ENCODE measurements at places on chromosomes 16 and 17.

DNA sequence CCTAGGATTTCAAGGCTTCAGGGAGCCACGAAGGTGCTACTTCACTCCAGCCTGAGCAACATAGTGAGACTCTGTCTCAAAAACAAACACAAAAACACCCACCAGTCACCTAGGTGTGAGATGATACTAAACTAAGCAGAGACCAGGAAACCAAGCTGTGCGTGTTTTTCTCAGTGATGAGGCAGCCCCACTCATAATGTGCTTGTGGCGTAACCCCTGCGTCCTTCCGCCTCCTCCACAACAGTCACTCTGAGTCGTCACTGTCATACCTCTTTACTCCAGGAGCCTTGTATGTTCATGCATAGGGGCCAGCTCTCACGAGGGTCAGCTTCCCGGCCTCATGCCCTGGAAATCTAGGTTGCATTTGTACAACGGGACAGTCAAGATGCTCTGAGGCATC, 31.1 kb upstream of the SLC47A1 start:
- DNase-seq: no peak

DNA sequence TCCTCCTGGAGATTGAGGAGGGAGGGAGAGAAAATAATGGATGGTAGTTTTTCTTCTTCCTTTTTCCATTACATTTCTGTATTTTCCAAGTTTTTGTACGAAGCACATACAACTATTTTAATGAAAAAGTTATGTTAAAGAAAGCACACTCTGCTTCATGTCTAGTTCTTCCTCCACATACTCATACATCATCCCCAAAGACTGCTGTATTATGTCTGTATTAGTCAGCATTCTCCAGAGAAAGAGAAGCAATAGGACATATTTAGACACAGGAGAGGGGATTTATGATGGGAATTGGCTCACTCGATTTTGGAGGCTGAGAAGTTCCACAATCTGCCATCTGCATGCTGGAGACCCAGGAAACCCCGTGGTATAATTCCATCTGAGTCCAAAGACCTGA, 10.1 kb upstream of the ACSM2A start:
- DNase-seq: no peak

DNA sequence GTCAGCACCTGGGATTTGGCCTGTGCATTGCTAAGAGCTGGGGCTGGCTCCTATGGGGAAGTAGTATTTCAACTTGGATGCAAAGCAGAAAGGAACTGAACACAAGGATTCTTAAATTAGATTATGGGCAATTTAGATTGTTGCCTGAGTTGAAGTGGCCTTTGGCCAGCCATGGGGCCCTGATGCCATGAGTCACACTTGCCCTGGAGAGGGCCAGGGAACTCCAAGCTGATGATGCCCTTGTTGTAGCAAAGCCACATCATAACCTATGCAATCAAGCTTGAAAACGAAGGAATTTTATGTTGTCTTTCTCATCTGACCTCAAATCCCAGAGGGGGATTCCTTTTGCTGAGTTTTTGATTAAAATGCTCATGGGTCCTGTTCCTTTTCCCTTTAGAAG, 3.9 kb upstream of the SPATA32 start:
- peak; percentile 74 for DNase-seq

- peak; percentile 72 for DNase-seq
Observed at GRCh38 chr16:11297492-11298142, 16.5 kb upstream of the PRM1 start.

GRCh38 chr17:46875849-46876352, 24.5 kb downstream of the WNT9B start:
- no peak for DNase-seq

DNA sequence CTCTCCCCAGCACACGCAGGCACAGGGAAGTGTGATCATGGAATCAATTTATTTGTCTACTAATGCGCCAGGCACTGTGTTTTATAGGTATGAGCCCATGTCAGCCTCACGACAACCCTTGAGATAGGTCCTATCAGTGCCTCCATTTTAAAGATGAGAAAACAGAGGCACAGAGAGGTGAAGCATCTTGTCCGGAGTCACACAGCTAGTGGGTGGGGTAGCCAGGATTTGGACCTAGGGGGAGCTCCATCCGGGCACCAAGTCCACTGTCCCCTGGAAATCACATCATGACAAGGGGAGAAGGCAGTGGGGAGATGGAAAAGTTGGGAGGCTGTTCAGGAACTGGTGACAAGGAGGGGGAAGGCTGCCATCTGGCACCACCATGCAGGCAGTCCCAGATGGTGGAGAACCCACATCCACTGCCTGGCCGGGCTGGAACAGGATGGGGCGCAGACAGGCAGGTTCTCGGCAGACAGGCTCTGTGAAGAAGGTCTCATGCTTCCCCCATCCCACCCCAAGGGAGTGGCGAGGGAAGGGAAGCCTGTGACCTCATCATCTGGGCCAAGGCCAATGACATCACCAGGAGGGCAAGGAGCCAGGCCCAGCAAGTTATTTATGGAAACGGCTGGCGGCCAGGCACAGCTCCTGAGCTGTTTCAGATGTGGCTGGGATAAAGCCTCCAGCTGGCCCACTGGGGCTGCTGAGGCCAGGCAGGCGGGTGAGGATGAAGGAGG, 126.0 kb upstream of the SDK2 start:
- DNase-seq: peak; percentile 62

- DNase-seq: no peak
Observed at GRCh38 chr16:10708969-10709368, 14.2 kb upstream of the TEKT5 start.

GRCh38 chr17:77479372-77480198, 338.8 kb downstream of the SEC14L1 start:
- no peak for DNase-seq

DNA sequence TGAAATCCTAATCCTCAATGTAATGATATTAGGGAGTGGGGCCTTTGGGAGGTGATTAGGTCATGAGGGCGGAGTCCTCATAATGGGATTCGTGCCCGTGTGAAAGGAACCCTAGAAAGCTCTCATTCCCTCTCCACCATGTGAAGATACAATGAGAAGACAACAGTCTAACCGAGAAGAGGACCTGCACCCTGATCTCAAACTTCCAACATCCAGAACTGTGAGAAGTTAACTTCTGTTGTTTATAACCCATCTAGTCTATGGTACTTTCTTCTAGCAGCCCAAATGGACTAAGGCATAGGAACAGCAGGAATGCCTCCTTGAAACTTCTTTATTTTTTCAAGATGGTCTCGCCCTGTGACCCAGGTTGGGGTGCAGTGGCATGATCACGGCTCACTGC, 24.7 kb downstream of the WSB1 start:
- no peak for DNase-seq

GRCh38 chr17:61422116-61422799, 22.6 kb downstream of the TBX2 start:
- no peak for DNase-seq

GRCh38 chr16:50306287-50306686, 39.9 kb downstream of the ADCY7 start:
- no peak for DNase-seq

- no peak for DNase-seq
Observed at GRCh38 chr16:66900721-66901441, 17.8 kb downstream of the CDH16 start.

DNA sequence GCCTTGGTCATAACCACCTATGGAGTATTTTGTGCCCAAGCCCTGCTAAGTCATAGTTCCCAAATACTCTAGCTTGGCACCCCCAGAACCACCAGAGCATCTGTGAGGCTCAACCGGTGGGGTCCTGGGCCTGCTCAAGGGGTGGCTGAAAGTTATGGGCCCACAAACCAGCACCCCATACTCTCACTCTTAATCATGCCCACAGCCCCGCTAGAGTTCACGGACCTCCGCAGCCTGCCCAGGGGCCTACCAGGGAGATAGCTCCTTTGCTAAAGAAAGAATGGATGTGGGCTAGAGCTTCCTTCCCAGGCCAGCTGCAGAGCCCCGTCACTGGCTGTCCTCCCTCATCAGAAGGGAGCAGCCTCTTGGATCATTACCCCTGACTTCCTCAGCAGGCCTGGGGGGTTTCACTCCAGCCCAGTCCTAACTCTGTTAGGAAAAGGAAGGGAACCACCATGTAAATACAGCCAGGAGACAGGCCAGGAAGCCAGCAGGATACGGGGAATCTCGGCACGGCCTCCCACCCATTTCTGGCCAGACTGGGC, 1.4 kb downstream of the GIT1 start:
- no peak for DNase-seq

DNA sequence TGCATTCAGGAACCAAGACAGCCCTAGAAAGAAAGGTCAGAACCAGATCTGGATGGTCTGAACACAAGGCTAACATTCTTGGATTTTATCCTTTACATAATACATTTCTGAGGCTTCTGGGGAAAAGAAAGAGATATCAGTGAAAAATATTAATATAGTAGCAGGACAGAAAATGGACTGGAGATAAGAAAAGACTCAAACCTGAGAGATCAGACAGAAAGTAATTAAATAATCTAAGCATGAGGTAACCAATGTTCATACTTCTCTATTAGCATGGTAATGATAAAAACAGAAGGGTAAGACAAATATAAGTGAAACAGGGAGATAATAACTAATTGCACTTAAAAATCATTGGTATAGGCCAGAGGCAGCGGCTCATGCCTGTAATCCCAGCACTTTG, 5.5 kb downstream of the TRIM37 start:
- no peak for DNase-seq

DNA sequence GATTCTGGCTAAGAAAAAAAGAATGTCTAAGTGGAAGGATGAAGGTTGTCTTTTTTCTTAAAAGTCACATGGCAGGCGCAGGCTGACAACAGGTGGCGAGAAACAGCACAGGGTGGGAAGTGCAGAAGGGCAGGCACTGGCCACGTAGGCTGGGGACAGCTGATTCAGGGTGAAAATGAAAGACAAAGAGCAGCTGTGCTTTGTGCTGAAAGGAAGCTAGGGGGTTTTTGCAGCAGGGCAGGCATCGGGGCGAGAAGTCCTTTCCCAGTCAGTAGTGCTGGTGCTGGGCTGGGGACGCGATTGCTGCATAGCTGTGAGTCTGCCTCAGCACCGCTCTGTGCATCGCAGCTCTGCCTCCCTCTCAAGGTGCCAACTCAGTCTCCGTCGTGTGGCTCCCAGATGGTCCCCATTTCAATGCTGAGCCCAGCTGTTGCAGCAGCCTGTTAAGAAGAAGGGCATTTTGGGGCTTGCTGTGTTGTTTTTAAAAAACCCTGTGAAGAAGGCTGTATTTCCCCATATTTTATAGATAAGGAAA, 183.1 kb upstream of the CCL2 start:
- DNase-seq: no peak

- DNase-seq: peak; percentile 87
Observed at GRCh38 chr16:90019543-90020259, 445 bp upstream of the DBNDD1 start.

GRCh38 chr16:74999609-75000480, 1.0 kb downstream of the ZNRF1 start:
- DNase-seq: peak; percentile 25

- peak; percentile 67 for DNase-seq
Observed at GRCh38 chr17:16313139-16314090, 39.9 kb downstream of the CENPV start.

- no peak for DNase-seq
Observed at GRCh38 chr17:76139801-76140660, 1.0 kb downstream of the FOXJ1 start.

GRCh38 chr17:21233581-21234347, 19.4 kb downstream of the NATD1 start:
- DNase-seq: no peak

DNA sequence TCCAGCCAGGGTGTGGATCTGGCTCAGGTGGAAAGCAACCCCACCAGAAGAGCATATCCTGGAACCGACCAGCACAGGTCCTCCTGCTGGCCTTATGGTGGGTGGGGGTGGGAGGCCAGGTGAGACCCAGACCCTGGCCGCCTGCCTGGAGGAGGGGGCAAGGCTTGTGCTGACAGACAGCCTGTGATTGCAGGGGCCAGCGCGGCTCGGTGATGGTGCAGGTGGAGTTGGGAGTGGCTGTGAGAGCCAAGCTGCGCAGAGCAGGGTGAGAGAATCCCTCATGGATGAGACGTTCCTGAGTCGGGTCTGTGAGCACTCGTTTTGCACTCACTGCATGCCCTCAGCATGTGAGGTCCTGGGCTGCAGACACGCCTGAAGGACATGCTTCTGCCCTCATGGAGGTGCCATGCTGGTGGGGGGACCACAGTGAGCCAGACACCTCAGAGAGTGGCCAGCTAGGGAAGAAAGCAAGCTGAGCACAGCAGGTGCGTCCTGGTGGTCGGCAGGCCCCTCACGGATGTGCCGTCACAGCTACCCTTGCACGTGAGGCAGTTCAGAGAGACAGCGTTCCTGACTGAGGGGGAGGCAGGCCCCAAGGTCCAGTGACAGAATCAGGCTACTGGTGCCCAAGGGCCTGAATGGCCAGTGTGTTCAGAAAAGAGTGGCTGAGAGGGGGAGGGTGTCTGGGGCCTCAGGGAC, 3.8 kb upstream of the KCNJ12 start:
- no peak for DNase-seq

DNA sequence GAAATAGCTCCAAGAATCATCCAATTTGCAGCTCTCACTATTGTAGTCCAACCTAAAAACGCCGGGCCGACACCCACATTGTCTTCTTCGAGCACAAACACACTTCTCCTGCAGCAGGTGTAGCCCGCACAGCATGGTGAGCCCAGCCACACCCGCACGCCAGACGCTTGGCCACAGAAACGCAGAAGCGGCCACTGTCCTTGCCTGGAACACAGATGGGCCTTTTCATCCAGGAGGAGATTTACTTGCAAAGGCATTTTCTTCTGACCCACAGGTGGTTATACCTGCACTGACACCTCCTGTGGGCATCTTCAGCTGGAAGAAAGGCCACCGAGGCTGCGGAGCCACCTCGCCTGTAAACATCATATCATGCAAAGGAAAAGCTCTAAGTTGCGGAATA, 98.4 kb downstream of the ADCY9 start:
- no peak for DNase-seq

DNA sequence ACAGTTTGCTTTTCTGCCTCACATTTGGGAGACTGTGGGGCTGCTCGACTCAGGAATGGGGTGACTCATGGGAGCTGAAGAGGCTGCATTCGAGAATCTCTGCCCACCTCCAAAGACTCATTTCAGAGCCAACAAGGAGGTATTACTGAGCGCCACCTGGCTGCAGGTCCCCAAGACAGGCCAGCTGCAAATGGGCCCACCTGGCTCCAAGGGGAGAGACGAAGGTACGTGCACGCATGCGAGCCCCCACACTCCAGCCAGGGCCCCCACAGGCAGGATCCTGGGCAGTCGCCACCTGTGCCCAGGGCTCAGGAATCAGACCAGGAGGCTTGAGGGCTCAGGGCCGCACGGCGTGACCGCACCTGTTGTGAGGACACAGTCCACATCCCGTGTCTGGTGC, 6.0 kb downstream of the HAGHL start:
- no peak for DNase-seq

DNA sequence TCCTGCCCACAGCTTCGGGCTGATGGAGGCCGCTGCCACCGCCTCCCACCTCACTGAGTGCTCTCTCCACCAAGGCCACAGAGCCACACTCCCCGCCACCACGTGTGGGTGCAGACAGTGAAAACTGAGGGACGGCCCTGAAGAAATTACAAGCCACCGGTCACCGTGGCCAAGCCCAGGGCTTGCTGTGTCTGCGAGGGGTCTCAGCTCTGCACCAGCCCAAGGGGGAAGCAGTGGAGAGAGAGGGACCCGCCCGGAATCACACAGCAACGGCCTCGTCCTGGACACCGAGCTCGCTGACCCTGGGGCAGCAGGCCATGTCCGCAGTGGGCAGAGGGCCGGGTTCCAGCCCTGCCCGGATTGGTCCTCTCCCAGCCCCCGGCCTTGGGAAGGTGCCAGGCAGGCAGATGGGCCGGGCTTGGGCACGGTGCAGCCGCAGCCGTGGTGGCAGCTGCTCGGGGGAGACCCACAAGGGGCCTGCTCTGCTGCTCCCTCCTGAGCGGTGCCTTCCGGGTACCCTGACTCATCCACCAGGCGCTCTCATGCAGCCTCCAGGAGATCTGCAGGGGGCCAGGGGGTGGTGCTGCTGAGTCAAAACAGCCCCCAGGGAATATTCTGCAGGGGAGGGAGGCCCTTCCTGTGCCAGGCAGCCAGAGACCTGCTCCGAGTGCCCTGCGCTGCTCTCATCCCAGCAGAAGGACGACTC, 52.0 kb downstream of the CBFA2T3 start:
- DNase-seq: peak; percentile 71
